Aorta (tissue), 5 donors: ENCODE measurements at places on chromosomes 11 and 22. TPM values are rescaled to one million over a fixed set of nuclear protein-coding genes. Genes with fewer than 3 reads are reported as not detected.

KREMEN1 gene
- total RNA-seq, result 19.1 TPM

FOLR2 gene
- 85.2 TPM for total RNA-seq

BEST1 gene
- total RNA-seq, result 8.0 TPM

DNA sequence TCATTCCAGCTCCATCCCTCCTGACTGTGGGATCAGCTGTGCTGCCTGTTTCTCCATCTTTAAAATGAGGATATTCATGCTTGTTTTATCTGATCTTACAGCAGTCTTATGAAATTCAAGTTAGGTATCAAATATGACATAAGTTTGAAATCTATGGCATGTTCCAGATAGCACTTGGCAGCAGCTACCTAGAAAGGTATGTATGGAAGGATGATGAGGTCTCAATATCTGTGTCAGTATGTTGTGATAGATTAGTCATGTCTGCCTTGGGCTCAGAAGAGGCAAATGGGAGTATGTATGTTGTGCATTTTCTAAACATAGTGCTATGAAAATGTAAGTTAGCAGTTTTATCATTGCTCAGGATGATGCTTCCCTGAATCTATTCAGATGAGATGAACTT is 122.1 kb downstream of the NAV2 start:
- DNase-seq, result no peak
- peaks cover 6% of the 10 kb centered on the region for H3K4me1 ChIP-seq
- H3K27me3 ChIP-seq, result no peaks in the 10 kb centered on the region
- no peak overlapping the region for H3K27ac ChIP-seq
- H3K4me3 ChIP-seq, result no peak overlapping the region
- peaks cover 11% of the 10 kb centered on the region for H3K36me3 ChIP-seq

GRCh38 chr11:125188021-125188420 is 23.5 kb downstream of the PKNOX2 start:
- no peaks in the 10 kb centered on the region for H3K4me1 ChIP-seq
- no peak overlapping the region for H3K27ac ChIP-seq
- no peak overlapping the region for H3K4me3 ChIP-seq

GRCh38 chr11:721741-722345 is 15.8 kb downstream of the EPS8L2 start:
- no peaks in the 10 kb centered on the region for H3K27me3 ChIP-seq
- DNase-seq, result peak; percentile 83
- H3K36me3 ChIP-seq, result no peaks in the 10 kb centered on the region

- no peak overlapping the region for H3K27ac ChIP-seq
- H3K36me3 ChIP-seq, result no peaks in the 10 kb centered on the region
- DNase-seq, result peak; percentile 66
- H3K27me3 ChIP-seq, result no peaks in the 10 kb centered on the region
- H3K4me1 ChIP-seq, result no peaks in the 10 kb centered on the region
- no peak overlapping the region for H3K4me3 ChIP-seq
These were observed 20.6 kb downstream of the APOBEC3H start for GRCh38 chr22:39117585-39118191.

- H3K4me3 ChIP-seq, result no peak overlapping the region
- no peak overlapping the region for H3K27ac ChIP-seq
- DNase-seq, result no peak
- no peaks in the 10 kb centered on the region for H3K27me3 ChIP-seq
- no peaks in the 10 kb centered on the region for H3K4me1 ChIP-seq
These were observed 15.5 kb downstream of the APOL3 start for GRCh38 chr22:36144886-36145541.
